ENCODE measurements at places on chromosomes 16 and 17.

DNA sequence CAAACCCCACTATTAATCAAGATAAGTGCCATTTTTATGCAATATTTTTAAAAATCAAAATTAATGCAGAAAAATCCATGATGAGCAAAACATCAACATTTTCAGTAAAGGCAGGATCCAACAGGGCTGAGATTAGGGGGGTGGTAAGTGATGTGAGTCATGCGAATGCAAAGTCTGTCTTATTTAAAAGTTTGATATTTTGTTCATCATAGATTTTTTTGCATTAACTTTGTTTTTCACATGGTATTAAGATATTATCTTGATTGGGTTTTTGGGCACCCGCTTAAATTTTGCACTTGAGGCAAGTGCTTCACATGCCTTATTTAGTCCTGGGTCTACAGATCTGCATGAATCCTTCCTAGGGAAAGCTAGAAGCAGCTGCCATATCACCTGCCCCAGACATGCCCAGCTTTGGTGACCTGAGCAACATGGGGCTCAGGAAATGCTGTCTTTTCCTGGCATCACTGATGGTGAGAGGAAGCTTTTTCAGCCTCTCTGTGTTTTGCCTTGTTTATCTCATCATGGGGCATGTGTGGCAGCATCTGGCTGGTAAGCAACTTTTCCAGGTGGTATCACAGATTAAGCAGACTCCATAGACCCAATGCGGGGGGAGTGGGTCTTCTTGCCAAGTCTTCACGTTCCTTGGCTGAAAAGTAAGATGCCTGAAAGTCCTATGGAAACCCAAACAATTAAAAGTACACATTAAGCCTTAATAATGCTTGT is 57.6 kb upstream of the NFAT5 start:
- no peak for DNase-seq

DNA sequence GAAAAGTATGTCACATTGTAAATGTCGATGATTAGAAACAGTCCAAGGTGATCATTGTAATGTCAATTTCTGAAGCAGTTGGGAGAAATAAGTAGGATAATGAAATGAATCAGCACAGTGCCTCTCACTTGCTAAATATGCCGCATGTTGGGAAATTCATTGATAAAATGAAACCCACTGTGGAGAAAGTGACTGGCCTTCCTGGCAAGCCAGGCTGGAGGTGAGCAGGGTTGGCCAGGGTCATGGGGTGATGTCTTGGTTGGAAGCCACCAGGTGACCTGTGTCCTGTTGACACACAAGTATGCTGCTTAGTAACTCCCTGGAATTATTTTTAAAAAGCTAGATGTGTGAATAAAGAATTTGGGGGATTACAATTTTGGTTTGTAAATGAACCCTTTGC is 14.9 kb upstream of the WNT9B start:
- no peak for DNase-seq

GRCh38 chr17:48162946-48163506 is 55.5 kb downstream of the SNX11 start:
- no peak for DNase-seq

- DNase-seq, result no peak
These were observed 1.5 kb downstream of the MYBBP1A start for GRCh38 chr17:4553669-4554068.

GRCh38 chr17:34991606-34992005 is 11.3 kb downstream of the LIG3 start:
- no peak for DNase-seq

DNA sequence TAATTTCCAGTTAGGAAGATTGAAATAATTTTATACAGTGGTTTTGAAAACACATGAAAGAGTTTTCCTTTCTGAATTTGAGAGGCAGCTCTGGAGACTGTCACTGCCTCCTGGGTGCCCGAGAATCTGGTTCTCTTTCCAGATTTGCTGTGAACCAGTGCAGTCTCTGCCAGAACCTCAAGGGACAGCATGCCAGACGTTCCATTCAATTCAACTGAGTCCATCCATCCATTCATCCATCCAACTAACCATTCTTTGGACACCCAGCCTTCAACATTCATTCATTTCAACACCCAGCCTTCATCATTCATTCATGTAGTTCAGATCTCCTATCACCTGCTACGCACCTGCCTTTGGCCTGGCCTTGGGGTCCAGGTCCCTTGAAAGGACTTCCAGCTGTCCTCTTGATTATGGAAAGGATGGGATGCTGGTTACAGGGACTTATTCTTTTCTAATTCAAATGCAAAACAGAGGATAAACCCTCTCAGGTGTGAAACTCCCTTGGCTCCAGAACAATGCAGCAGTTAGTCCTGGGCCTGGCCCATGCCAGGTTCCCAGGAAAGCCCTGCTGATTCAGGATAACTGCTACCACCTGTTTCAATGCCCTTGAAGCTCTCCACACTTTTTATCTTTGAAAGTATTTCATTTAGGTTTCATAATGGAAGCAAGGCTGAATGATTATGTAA is 68.7 kb downstream of the WSCD1 start:
- DNase-seq, result no peak

DNA sequence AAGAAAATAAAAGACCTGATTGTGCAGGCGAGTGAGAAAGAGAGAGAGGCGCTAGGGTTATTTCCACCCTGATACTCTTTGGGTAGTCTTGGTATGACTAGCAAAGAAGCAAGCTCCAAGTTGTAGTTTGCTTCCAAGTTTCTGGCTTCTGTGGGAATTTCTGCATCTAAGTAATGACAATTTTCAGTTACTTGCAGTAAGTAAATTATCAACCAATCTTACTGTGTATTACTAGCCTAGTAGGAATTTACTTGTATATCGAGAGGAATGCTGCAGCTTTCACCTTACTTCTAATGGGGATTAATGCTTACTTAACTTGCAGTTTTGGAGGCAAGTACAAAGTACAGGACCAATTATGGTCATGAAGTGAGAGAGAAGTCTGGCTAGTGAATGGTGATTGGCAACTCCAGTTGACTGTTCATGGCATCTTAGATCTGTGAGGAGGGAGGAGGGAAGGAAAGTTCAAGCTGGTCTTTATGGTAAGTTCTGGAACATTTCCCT is 31.9 kb downstream of the TENT4B start:
- no peak for DNase-seq

- DNase-seq, result no peak
These were observed 376.4 kb downstream of the SLC39A11 start for GRCh38 chr17:72715906-72716572.

DNA sequence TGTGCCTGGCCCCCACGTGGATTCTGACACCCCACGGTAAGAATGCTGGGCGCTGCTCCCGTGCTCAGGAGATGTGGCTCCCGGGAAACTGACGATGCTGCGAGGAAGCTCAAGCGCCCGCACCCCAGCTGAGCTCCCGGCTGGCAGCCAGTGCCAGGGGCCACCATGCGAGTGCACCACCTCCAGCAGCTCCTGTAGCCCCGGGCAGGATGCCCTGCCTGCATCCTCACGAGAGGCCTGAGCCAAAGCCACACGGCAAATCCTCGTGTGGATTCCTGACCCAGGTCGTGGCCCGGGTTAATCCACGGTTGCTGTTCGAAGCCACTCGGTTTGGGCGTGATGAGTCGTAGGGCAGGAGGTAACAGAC is 11.6 kb upstream of the DPEP1 start:
- no peak for DNase-seq

GRCh38 chr17:33779234-33779591 is 475.9 kb upstream of the CCL2 start:
- DNase-seq, result peak; percentile 39

DNA sequence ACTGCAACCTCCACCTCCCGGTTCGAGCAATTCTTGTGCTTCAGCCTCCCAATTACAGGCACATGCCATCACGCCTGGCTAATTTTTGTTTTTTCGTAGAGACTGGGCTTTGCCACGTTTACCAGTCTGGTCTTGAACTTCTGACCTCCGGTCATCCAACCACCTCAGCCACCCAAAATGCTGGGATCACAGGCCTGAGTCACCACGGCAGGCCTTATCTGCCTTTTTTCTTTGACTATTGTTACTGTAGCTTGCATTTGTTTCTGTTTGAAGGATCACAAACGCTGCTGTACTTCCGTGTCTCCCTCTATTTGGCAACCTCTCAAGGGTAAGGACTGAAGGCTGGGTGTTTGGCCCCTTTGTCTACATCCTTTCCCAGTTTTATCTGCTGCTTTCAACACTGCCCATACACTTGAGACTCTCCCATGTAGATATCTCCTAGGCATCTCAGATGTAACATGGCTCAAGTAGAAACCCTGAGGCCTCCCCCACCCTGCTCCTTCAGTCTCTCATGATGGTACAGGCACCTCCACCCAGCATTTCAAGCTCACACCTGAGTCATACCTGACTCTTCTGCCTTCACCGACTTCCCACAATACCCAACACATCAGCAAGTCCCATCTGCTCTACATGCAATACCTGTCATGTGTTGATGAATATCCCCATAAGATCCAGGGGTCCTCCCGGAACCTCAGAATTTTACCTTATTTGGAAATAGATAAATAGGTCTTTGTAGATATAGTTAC is 219.0 kb downstream of the CPPED1 start:
- DNase-seq, result no peak

- DNase-seq, result no peak
These were observed 321.5 kb downstream of the MAP2K4 start for GRCh38 chr17:12342161-12342560.

- DNase-seq, result no peak
These were observed 43.2 kb upstream of the PABPN1L start for GRCh38 chr16:88909431-88910210.

- peak; percentile 92 for DNase-seq
These were observed 146.5 kb upstream of the PLCG2 start for GRCh38 chr16:81632392-81633146.

DNA sequence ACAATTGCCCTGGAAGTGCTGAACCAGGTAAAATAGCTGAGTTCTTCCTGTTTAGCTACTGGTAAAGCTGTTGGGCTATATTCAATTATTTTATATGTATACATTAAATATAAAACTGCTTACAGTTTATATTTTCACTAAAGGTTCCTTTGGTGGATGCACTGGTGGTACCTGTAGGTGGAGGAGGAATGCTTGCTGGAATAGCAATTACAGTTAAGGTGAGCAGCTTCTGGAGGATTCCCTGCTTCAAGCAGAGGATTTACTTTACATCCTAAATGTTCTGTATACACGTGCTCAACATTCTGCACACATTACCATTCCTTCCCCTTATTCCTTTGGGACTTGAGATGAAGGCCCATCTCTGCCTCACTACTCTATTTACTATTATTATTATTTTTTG is 14.9 kb downstream of the TSR1 start:
- no peak for DNase-seq

- DNase-seq, result no peak
These were observed 52.6 kb downstream of the ERN1 start for GRCh38 chr17:64077379-64077778.

GRCh38 chr16:89952049-89952448 is 3.5 kb downstream of the DEF8 start:
- DNase-seq, result no peak

DNA sequence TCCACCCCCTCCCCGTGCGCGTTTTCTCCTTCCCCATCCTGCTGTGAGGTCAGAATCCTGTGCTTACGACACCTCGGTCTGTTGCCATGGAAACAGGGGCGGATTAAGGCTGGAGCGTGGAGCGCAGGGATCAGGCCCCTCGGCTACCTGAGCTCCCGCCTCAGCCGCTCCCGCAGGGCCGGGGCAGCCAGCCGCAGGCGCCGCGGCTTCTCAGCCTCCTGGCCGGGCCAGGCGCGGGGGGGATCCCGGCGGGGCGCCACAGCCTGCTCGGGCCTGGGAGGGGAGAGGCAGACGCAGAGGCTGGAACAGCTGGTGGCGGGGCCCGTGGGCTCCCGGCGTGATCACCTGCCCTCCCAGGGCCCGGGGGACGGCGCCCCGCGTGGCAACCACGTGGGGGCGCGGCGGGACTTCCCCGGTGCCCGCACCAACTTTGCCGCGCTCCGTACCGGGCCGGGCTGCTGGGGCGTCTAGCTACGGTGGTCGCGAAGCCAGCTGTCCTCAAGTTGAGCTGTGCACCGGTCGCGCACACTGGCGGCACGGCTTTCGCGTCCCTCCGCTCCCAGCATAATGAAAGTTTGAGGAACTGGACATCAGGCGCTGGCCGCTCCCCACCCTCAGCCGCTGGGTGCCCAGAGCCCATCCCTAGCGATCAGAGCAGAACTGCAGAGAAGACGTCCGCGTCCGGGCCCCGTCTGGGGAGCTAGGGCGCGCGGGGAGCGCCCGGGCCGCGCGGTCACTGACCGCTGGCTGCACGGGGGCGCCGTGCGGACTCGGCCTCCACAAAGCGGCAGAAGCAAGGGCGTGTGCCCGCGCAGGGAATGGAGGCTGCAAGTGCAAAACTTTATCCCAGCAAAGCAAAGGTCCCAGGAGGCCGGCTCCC is 1.2 kb downstream of the RTN4RL1 start:
- peak; percentile 21 for DNase-seq

DNA sequence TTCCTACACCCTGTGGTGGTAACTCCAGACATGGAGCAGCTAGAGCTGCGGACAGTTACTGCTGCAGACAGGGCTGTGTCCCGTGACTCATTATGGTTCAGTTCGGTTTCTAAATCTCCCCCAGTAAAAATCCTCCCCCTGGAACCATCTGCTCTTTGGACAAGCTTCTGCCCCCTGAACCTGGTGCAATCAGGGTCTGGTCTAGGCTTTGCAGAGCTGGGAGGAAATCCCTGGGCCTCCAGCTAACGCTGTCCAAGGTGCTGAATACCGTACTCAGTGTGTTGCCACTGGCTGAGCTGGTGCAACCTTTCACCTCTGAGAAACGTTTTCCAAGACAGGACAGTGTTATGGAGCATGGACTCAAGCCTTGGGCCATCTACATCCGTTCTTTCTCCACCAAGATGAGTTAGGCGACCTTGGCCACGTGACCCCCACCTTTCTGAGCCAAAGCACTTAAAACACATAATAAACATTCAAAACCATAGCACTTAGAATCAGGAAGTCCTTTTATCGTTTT is 142.0 kb downstream of the CPPED1 start:
- DNase-seq, result no peak

- no peak for DNase-seq
These were observed 10.0 kb upstream of the ATP2A3 start for GRCh38 chr17:3974138-3974687.

GRCh38 chr17:48520631-48521079 is 10.2 kb downstream of the HOXB1 start:
- DNase-seq, result no peak

DNA sequence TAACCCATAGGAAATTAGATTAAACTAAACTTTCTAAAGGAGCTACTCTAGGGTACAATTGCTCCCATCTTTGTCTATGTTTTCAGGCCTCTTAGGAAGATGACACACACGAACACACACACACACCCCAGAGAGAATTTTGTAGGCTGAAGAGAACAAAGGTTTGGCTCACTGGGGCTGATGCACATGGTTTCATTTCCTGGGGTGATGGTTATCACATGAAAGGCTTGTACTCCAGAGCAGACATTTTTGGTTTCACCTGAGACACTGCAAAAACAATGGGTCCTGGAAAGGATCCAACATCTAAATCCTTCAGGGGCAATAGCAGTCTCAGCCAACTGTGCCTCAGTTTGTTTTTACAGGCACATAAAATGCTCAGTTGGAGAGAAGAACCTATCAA is 62.8 kb downstream of the GRB7 start:
- peak; percentile 89 for DNase-seq

- no peak for DNase-seq
These were observed 20.6 kb downstream of the SSH2 start for GRCh38 chr17:29909236-29910003.

GRCh38 chr16:84593825-84594724 is 23.8 kb downstream of the COTL1 start:
- DNase-seq, result peak; percentile 88

GRCh38 chr16:49060728-49061127 is 220.9 kb downstream of the CBLN1 start:
- DNase-seq, result no peak

- no peak for DNase-seq
These were observed 19.6 kb upstream of the EFCAB13 start for GRCh38 chr17:47304186-47304585.

- no peak for DNase-seq
These were observed 241.6 kb upstream of the SALL1 start for GRCh38 chr16:51392521-51393187.

GRCh38 chr16:50297301-50298074 is 31.1 kb downstream of the ADCY7 start:
- no peak for DNase-seq

Data from CD4-positive, alpha-beta T cell treated with Interleukin-4 for 4 hours (primary cell).